A549 treated with CpdA at 1 μM for 4 hours (cell line): ENCODE measurements at places on chromosomes 16 and 17. TPM values are rescaled to one million over a fixed set of nuclear protein-coding genes. Genes with fewer than 3 reads are reported as not detected.

Gene SKAP1
- total RNA-seq: 0.25 to 0.26 TPM in 2 of 5 replicates, not detected in the others

Gene IKZF3
- total RNA-seq: not detected in 5 replicates

Gene ITGAL
- total RNA-seq: 0.08 to 0.22 TPM (median 0.10 TPM) in 3 of 5 replicates, not detected in the others

Gene NXPH3
- 0.14 to 0.26 TPM (median 0.19 TPM) in 5 replicates for total RNA-seq

Gene KRTAP9-4
- not detected in 5 replicates for total RNA-seq

Gene TMC6
- 8.5 to 11.4 TPM (median 10.5 TPM) in 5 replicates for total RNA-seq

Gene ZNF597
- 0.90 to 1.3 TPM (median 1.1 TPM) in 5 replicates for total RNA-seq

Gene HSD17B2
- not detected in 5 replicates for total RNA-seq

Gene TEDC2
- 18.3 to 23.7 TPM (median 21.3 TPM) in 5 replicates for total RNA-seq

Gene ALOX15
- total RNA-seq: 0.11 to 0.30 TPM (median 0.28 TPM) in 3 of 5 replicates, not detected in the others

Gene MYLK3
- total RNA-seq: 0.02 to 0.06 TPM (median 0.05 TPM) in 4 of 5 replicates, not detected in the other

Gene SMIM22
- total RNA-seq: not detected in 5 replicates

Gene UNKL
- total RNA-seq: 27.5 to 45.1 TPM (median 44.8 TPM) in 5 replicates

Gene DNASE1L2
- 1.0 to 1.7 TPM (median 1.3 TPM) in 5 replicates for total RNA-seq

Gene SULT1A1
- 5.0 to 5.5 TPM (median 5.3 TPM) in 5 replicates for total RNA-seq

Gene HIGD1B
- not detected in 5 replicates for total RNA-seq

Gene NPIPA5
- total RNA-seq: 0.06 to 5.5 TPM (median 0.82 TPM) in 5 replicates

Gene MRPL38
- 101 to 130 TPM (median 117 TPM) in 5 replicates for total RNA-seq

Gene ADAP2
- total RNA-seq: 2.2 to 3.1 TPM (median 2.8 TPM) in 5 replicates

Gene KRT28
- total RNA-seq: not detected in 5 replicates

Gene CBFA2T3
- 0.29 to 0.47 TPM (median 0.41 TPM) in 5 replicates for total RNA-seq

Gene DNAJA2
- total RNA-seq: 73.3 to 84.3 TPM (median 77.0 TPM) in 5 replicates

Gene CACNA1H
- total RNA-seq: 8.6 to 12.1 TPM (median 11.3 TPM) in 5 replicates

Gene KRT20
- 0.17 to 0.52 TPM (median 0.26 TPM) in 5 replicates for total RNA-seq

Gene XPO6
- total RNA-seq: 81.3 to 109 TPM (median 99.1 TPM) in 5 replicates

Gene ACE
- 0.36 to 0.72 TPM (median 0.55 TPM) in 5 replicates for total RNA-seq

Gene CCDC40
- total RNA-seq: 4.5 to 7.5 TPM (median 6.2 TPM) in 5 replicates

Gene UNK
- total RNA-seq: 26.2 to 32.7 TPM (median 28.4 TPM) in 5 replicates

Gene ANKS4B
- 0.07 to 0.12 TPM (median 0.09 TPM) in 5 replicates for total RNA-seq

Gene ARSG
- total RNA-seq: 1.3 to 1.5 TPM (median 1.5 TPM) in 5 replicates

Gene MYCBPAP
- 0.32 to 1.0 TPM (median 0.37 TPM) in 5 replicates for total RNA-seq

Gene CARD14
- 0.08 to 0.26 TPM (median 0.22 TPM) in 3 of 5 replicates, not detected in the others for total RNA-seq

Gene DNAH9
- total RNA-seq: 0.03 to 0.04 TPM in 2 of 5 replicates, not detected in the others

Gene CMTM2
- total RNA-seq: 0.15 TPM in 1 of 5 replicates, not detected in the others

Gene DPEP2
- total RNA-seq: not detected in 5 replicates

Gene ARHGAP23
- 36.2 to 48.8 TPM (median 45.9 TPM) in 5 replicates for total RNA-seq

Gene WFIKKN1
- 0.13 to 0.23 TPM (median 0.16 TPM) in 4 of 5 replicates, not detected in the other for total RNA-seq

Gene CLEC18B
- total RNA-seq: 0.25 to 0.54 TPM (median 0.37 TPM) in 4 of 5 replicates, not detected in the other

Gene CCL4
- not detected in 5 replicates for total RNA-seq

Gene SALL1
- 0.07 to 0.24 TPM (median 0.10 TPM) in 5 replicates for total RNA-seq

Gene CENPV
- total RNA-seq: 131 to 173 TPM (median 159 TPM) in 5 replicates

Gene ZNF385C
- total RNA-seq: 0.13 to 0.27 TPM (median 0.19 TPM) in 4 of 5 replicates, not detected in the other

Gene SYCE1L
- 5.3 to 11.9 TPM (median 8.4 TPM) in 5 replicates for total RNA-seq

Gene GNAO1
- 0.20 to 0.40 TPM (median 0.31 TPM) in 5 replicates for total RNA-seq

Gene LDHD
- 0.55 to 0.84 TPM (median 0.76 TPM) in 5 replicates for total RNA-seq

Gene TBX21
- total RNA-seq: 0.05 to 0.07 TPM (median 0.07 TPM) in 4 of 5 replicates, not detected in the other

Gene ZFP3
- 0.68 to 1.2 TPM (median 0.89 TPM) in 5 replicates for total RNA-seq

Gene MMP28
- 3.6 to 7.7 TPM (median 6.0 TPM) in 5 replicates for total RNA-seq

Gene CRYBA1
- total RNA-seq: not detected in 5 replicates

Gene NTN1
- total RNA-seq: 0.27 to 0.54 TPM (median 0.45 TPM) in 5 replicates

Gene PYCARD
- total RNA-seq: 24.0 to 44.0 TPM (median 40.3 TPM) in 5 replicates
